NCI-H1417 (cell line): ENCODE measurements at places on chromosomes 3 and 15.

DNA sequence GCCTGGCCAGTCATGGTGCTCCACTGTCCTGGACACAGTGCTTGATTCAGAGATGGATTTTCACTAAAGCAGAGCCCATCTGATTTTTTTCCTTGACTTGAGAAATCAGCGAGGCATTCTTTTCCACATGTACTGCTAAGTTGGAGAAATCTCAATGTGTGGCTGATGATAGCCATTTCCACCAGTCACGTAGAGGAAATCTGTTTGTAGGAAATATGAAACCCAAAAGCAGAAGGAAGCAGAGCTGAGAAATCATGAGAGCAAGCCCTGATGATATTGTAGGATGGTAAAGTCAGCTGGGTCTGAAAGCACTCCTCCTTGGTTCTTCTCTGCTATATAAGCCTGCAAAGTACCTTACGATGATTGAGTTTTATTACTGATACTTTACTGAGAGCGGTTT is 1233.4 kb downstream of the ROBO2 start:
- DNase-seq = no peak

- DNase-seq = no peak
Observed at GRCh38 chr15:98898122-98898521, 109.5 kb downstream of the PGPEP1L start.

DNA sequence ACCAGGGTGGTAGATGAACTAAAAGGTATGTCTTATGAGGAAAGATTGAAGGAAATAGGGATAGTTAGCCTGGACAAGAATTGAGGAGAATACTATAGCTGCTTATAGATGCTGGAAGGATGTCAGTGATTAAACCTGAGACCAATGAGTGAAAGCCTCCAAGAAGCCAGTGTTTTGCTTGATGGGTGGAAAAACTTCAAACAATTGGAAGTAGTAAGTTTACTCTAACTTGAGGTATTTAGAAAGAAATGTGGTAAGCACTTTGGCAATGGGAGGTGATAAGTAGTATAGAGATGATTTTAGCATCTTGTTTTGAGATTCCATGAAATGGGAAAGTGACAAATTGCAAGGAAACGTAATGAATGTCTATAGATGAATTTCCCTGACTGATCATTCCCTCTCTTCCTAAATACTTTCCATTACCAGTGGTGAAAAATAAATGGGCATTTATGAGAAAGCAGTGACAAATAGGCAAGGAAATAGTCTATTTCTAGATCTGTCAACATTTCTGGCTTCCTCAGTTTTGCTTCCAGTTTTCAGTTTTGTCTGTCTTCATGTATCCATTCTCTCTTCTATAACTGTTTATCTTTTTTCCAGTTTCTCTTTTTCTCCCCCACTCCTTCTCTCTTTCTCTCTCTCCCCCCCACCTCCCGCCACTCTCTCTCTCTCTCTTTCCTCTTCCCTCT is 19.2 kb downstream of the SLC15A2 start:
- DNase-seq = no peak

DNA sequence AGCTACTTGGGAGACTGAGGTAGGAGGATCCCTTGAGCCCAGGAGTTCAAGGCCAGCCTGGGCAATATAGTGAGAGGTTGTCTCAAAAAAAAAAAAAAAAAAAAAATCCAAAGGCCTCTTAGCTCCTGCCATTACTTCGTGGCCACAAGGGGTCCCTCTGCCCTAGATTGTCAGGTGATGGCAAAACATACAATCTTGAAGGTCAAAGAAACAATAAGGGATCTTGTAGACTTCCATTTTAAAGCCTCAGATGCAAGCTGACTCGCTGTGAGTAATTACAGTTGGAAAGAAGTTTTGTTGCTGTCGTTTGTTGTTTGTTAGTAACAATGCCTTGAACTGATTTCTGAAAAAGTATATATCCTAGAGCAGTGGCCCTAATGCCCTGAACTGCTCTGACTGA is 55.9 kb upstream of the PLCL2 start:
- DNase-seq = no peak

GRCh38 chr15:60945196-60945595 is 283.9 kb downstream of the RORA start:
- DNase-seq = no peak

- no peak for DNase-seq
Observed at GRCh38 chr3:30302027-30302426, 304.4 kb upstream of the TGFBR2 start.

GRCh38 chr3:72169561-72170472 is 384.9 kb upstream of the PROK2 start:
- DNase-seq = no peak

- DNase-seq = no peak
Observed at GRCh38 chr15:38828031-38828532, 263.5 kb upstream of the RASGRP1 start.

GRCh38 chr3:59401924-59402323 is 352.1 kb upstream of the CFAP20DC start:
- no peak for DNase-seq

GRCh38 chr3:25441234-25441856 is 13.3 kb downstream of the RARB start:
- DNase-seq = no peak

DNA sequence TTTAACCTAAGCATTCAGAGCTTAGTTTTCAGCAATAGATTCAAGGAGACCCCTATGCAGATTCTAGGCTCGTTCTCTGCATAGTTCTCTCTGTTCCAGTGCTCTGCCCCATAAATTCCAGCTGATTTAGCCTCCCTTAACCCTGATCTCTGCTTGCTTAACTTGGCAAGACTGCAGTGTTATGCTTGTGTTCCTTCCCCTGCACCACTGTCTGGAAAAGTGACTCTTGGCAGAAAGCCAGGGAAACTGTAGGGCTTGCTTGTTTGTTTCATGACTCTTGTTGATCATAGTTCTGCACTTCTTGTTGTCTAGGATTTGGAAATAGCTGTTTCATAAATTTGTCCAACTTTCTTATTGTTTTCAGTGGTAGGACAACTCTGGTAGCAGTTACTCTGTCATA is 40.1 kb downstream of the ANAPC13 start:
- no peak for DNase-seq
